CD14-positive monocyte (primary cell): ENCODE measurements at places on chromosomes 7 and 10.

GRCh38 chr7:100639995-100640516 lies 1.3 kb downstream of the TFR2 start:
- DNase-seq: no peak

GRCh38 chr10:74824900-74825370 lies 1.5 kb upstream of the KAT6B start:
- peak; percentile 13 for DNase-seq

- no peak for DNase-seq
These were observed 75.1 kb upstream of the LEP start for GRCh38 chr7:128165927-128166420.

GRCh38 chr10:89805599-89806013 lies 104.2 kb downstream of the KIF20B start:
- no peak for DNase-seq

DNA sequence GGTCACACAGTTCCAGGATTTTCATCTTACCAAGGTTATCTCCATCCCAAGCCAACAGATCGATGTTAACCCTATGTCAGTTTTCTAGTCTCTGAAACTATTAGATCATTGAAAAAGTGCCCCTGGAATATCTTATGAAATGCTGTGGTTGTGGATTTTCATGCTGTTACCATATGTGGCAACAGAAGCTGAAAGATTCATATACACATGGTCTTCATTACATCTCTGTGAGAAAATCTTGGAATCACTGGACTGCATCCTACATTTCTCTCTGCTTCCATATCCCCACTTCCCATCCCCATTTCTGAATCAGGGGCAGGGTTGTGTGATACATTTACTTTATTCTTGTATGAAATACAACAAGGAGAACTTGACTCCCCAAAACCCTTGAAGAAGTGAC lies 146.1 kb downstream of the SLC16A9 start:
- DNase-seq: no peak

DNA sequence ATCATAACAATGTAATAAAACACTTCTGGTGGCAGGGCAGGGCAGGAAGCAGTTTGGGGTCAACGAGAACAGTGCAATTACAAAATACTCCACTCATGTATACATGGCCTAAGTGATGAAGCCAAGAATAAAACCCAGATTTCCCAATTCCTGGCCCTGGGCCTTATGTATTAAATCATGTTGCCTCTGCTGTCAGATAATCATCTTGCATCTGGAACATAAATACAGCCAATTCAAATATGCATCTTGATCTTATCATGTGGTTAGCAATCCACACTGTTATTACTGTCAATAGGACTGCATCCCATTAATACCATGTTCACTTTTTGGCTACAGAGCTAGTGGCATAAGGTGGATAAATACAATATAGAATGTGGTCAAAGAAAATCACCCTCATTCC lies 186.5 kb upstream of the SLC25A13 start:
- DNase-seq: no peak

GRCh38 chr10:33422471-33423153 lies 88.1 kb upstream of the NRP1 start:
- no peak for DNase-seq

DNA sequence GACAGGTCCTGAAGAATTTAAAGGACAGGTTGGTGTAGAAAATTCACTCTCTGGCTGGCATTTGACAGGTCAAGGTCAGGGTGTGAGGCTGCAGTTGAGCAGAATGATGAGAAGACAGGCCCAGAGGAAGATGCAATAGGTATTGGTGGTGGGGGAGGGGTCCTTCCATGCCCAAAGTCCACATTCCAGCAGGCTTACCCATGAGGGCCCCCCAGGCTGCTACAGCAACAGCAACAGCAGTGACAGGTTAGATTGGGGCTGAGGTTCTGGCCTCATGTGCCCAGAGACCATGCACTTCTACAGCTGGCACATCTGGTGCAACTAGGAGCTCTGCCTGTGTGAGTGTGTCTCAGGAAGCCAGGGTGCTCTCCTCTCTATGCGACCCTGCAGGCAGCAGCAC lies 223.5 kb upstream of the GHITM start:
- DNase-seq: no peak

GRCh38 chr10:47279276-47279675 lies 20.7 kb upstream of the GDF10 start:
- DNase-seq: no peak

GRCh38 chr10:84205049-84205852 lies 10.9 kb downstream of the CDHR1 start:
- peak; percentile 51 for DNase-seq

- no peak for DNase-seq
These were observed 2.6 kb downstream of the SCART1 start for GRCh38 chr10:133456041-133456951.

DNA sequence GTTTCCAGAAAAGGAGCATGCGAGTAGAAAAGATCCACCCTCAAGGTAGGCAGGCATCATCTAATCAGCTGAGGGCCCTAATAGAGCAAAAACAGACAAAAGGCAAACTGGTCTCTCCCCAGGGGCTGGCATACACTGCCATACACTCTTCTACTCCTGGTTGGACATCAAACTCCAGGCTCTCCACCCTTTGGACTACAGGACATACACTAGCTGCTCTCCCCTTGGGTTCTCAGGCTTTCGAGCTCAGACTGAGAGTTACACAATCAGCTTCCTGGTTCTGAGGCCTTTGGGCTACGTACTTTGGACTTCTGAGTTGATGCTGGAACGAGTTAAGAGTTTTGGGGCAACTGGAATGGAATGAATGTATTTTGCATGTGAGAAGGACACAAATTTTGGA lies 50.9 kb upstream of the TM9SF3 start:
- no peak for DNase-seq

- no peak for DNase-seq
These were observed 90.7 kb downstream of the PRKAG2 start for GRCh38 chr7:151786241-151786640.

- DNase-seq: no peak
These were observed 80.0 kb upstream of the CHST15 start for GRCh38 chr10:124173298-124173900.

GRCh38 chr7:150313367-150313809 lies 9.8 kb upstream of the LRRC61 start:
- no peak for DNase-seq

- DNase-seq: no peak
These were observed 19.2 kb downstream of the TNRC18 start for GRCh38 chr7:5404421-5404826.

GRCh38 chr7:92489634-92490033 lies 11.9 kb upstream of the ERVW-1 start:
- DNase-seq: no peak

DNA sequence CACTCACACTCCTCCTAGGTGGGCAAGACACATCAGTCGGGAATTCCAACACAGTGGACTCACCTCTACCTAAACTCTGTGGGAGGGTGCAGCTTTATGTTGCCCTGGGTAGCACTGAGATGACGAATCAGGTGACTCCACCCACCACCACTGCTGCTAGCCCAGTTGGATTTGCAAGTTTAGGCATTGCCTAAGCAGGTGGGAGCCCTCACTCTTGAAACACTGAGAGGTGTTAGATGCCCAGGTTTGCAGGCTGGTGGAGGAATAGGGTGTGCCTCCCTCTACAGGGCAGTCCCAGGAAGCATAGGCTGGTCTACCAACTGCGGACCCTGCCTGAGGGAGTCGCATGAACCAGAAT lies 708.9 kb downstream of the POM121L12 start:
- no peak for DNase-seq

GRCh38 chr10:61754587-61755550 lies 92.1 kb downstream of the CABCOCO1 start:
- DNase-seq: no peak

DNA sequence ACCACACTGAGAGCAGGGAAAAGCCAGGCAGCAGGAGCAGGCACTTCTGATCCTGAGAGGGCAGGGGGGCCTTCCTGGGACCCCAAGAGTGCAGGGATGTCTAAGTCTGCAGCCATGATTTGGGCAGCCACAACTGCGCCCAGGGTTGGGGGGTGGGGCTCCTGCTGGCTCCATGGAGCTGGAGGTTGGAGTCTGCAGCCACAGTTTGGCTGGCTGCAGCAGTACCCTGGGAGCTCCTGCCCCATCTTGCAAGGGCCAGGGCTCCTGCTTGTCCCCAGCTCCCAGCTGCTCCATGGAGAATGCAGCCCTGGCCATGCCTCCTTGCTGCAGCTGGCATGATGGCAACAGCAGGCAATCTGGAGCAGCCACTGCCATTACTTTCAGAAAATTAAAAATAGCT lies 679.7 kb upstream of the LRRTM3 start:
- DNase-seq: no peak

- DNase-seq: no peak
These were observed 159.5 kb upstream of the NRP1 start for GRCh38 chr10:33493978-33494377.

DNA sequence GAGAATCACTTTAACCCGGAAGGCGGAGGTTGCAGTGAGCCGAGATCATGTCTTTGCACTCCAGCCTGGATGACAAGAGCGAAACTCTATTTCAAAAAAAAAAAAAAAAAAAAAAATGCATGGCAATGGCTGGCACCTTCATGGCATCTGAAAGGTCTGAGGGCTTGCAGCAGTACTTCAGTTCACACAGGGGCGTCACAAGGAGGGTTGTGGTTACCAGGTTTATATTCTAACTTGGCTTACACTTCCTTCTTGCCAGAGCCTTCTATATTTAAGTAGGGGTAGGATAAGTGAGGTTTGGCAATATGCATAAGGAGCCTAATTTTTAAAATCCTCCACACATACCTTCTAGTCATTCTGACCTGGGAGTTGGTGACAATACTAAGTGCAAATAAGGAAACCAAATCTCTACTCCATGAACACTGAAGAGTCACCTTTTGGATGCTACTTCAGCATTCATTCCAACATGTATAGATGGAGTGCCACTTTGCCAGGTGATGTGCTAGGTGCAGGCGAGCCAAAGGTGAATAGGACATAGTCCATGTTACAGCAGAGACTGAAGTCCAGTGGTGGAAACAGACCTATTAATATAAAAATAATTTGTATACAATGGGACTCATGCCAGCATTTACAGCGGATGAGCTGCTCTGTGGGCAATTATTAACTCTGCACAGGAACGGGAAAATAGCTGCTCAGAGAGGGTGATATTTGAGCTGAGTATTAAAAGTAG lies 57.8 kb upstream of the PDCD4 start:
- no peak for DNase-seq

DNA sequence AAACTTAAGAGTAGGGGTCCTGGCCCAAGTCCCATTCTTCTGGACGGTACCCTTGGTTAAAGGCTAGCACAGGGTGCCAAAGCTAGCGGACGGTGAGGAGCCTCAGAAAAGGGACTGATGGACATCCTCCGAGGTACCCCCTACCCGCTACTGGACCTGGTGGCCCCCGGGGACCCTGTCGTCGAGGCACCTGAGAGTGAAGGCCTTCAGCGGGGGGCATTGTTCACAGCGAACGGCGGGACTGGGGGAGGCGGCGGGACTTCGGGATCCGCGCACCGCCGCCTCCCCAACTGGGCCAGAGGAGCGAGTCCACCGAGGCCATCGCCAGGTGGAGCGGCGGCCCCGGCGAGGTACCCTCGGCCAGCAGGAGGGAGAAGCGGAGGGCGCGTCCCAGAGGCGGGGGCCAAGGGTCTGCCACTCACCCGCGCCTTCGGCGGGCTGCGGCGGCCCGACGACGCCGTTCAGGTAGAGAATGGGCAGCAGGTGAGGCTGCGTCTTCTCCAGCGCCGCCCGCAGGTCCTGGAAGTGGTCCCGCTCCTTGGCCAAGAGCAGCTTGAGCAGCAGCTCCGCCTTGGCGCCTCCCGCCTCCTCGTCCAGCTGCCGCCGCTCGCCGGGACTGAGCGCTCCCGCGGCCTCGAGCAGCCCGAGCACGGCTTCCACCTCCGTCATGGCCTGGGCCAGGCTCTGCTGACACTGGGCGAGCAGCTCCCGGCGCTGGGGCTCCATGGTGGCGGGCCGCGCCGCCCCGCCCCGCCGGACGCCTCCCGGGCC lies 575 bp downstream of the DLG5 start:
- DNase-seq: peak; percentile 8

- no peak for DNase-seq
These were observed 15.9 kb downstream of the MIOS start for GRCh38 chr7:7582596-7582995.

GRCh38 chr10:85231534-85232270 lies 903.3 kb downstream of the CCSER2 start:
- DNase-seq: no peak

GRCh38 chr10:61792921-61793320 lies 108.6 kb upstream of the ARID5B start:
- DNase-seq: no peak

DNA sequence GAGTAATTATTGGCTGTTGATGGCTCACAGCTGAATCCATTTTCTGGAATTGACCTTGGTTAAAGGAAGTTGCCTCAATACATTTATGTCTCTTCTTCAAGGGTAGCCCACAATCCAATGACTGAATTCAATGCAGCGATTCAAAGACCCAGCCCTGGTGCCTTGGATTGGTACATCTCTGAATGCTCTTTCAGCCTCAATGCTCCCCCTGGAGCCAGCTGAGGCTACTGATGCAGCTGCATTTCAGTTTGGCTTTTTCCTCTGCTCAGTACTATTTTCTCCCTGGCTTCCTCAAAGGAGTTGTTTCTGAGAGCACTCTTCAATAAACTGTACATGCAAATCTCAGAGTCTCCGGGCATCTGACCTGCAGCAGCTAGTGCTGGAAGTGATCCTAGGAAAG lies 633 bp upstream of the EBLN1 start:
- DNase-seq: no peak

DNA sequence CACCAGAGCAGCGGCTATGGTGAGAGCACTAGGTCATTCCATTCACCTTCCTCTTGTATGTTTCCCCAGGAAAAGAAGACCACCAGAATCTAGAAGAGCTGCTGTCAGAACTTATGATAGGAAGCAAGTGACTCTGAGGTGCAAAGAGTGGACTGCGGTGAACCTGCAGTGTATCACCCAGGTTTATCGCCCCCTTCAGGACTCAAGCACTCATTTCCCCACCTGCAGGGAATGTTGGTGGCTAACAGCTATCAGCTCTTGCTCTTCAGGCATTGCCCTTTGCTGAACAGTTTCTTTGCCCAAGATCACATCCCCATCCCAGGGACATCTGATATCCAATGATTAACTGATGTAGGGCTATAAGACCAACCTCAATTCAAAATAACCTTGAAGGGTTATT lies 66.3 kb upstream of the IL6 start:
- no peak for DNase-seq

GRCh38 chr10:111148440-111148839 lies 71.6 kb downstream of the ADRA2A start:
- no peak for DNase-seq

GRCh38 chr10:69086001-69086509 lies 1.8 kb upstream of the SRGN start:
- no peak for DNase-seq

DNA sequence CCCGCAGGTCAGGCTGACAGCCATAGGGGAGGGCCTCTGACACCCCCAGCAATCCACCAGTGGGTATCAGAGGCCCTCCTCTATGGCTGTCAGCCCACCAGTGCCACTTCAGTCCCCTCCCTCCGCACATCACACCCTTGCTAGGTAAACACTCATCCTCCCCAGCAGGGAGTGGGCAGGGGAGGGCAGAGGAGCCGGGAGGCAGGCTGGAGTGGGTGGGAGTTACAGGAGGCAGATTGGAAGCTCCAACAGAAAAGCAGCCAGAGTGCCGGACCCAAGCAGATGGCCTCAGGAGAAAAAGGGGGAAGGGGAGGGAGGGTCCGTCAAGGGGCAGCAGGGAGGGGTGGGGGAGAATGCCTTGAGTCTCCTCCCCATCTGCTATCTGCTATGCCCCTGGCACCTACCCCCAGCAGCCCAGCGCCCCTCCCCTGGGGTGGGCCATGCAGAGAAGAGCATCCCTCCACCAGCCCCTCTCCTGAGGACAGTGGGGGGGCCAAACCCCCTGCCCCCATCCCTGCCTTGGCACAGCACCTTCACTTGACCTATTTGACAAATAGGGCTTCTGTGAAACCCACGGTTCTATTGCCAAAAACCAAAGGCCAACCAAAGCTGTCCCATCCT lies 2.4 kb downstream of the RASGEF1A start:
- DNase-seq: no peak

- no peak for DNase-seq
These were observed at the start of gene PTPRZ1 for GRCh38 chr7:121872831-121873288. Gene PTPRZ1 (plus strand): TSS chr7:121873161. CDS start chr7:121873500, 339 bp downstream.
